ENCODE measurements at places on chromosomes 13 and 19.

GRCh38 chr19:39845584-39845932 is 621 bp downstream of the FBL start:
- DNase-seq, result peak; percentile 21

DNA sequence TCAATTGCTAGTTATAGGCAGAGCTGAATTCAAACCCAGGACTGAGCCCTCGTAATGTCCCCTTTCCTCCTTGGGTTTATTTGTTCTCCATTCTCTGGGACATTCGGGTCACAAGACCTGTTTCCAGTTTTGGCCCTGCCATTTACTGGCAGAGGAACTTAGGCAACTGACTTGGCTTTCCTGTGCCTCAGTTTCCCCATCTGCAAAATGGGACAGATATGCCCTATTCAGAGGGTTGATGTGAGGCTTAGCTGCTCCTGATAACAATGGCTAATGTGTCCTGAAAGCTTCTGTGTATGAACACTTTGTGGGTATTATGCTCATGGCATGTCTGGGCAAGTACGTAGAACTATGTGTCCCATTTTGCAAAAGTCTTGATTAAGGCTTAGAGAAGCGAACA is 996 bp downstream of the ZNF524 start:
- DNase-seq, result no peak

- no peak for DNase-seq
These were observed 13.9 kb downstream of the WTIP start for GRCh38 chr19:34495416-34495815.

- peak; percentile 76 for DNase-seq
These were observed 16.3 kb upstream of the RNASEH2B start for GRCh38 chr13:50893211-50893852.

GRCh38 chr19:639253-640160 is at the start of gene FGF22:
Gene FGF22, plus strand, starts transcription at chr19:639879. Its CDS starts 47 bp downstream, at chr19:639926.
- DNase-seq, result peak; percentile 96

DNA sequence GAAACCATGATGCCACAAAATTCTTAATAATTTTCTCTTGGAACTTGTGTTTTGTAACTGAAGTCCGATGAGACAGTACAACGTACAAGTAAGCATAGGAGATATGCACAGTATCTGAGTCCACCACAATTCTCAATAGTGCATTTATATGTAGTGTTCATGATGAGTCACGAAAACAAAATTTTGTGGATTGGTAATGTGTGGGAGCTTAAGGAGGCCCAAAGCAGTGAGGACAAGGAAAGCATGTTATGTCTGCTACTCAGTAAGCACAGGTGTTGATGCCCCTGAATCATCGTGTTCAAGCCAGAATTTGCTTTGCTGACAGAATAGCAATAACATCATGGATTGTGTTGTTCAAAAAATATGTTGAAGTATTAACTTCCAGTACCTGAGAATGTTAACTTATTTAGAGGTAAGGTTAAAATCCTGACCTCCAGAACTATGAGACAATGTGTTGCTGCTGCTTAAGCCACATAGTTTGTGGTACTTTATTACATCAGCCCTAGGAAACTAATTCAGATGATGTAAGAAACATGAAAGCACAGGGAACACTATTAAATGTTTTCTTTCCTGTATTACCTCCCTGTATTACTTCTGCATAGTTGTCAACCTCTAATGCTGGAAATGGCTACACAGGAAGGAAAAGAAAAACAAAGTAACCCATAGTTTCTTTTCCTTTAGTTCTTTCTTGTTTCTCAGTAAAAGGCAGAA is 201.3 kb downstream of the SLITRK6 start:
- DNase-seq, result no peak

DNA sequence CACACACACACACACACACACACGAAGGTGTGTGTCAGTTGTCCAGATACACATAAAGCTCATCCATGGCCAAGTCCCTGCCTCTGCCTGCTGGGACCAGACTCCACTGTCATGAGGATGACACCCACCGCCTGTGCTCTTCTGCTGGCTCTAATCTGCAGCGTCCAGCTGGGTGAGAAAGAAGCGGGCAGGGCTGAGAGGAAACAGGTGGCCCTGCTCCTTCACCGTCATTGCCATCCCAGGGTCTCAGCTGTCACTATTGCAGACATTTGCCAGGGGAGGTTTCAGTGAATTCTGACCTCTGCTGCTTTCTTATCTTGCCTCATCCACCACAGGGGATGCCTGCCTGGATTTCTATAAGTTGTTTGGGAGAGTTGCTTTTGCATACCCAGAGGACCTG is 31.4 kb downstream of the SCGB2B2 start:
- no peak for DNase-seq

DNA sequence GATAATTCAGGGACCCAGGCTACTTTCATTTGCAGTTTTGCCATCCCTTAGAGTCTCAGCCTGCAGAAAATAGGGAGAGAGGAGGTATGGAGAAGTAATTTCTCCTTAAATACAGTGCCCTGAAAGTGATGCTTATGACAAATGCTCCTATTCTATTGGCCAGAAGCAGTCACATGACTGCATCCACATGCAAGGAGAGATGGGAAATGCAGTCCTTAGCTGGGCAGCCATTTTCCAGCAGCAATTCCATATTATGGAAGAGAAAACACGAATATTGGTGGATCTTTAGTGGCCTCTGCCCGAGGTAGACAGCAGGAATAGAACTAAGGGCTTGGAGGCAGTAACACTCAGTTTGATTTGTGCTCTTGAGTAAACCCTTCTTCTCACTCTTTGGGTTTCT is 39.4 kb downstream of the VAV1 start:
- peak; percentile 34 for DNase-seq

GRCh38 chr19:54042989-54043388 is 20.7 kb downstream of the VSTM1 start:
- DNase-seq, result no peak

DNA sequence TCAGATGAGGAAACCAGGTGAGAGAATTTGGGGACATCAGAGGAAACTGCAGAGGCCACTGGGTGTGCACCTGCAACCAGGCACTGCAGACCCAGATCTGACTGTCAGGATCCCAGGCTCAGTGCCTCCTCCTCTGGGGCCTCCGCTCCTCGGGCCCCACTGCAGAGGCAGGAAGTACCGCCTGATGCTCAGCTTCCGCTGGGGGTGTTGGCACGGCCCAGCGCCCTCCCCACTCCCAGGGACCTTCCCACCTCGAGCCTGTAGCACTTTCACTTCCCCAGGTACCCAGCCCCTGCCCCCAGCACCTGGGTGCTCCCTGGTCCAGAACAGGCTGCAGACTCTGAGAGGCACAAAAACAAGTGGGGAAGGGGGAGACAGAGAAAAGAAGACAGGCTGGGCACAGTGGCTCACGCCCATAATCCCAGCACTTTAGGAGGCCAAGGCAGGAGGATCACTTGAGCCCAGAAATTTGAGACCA is 1.4 kb upstream of the CD37 start:
- DNase-seq, result peak; percentile 80

DNA sequence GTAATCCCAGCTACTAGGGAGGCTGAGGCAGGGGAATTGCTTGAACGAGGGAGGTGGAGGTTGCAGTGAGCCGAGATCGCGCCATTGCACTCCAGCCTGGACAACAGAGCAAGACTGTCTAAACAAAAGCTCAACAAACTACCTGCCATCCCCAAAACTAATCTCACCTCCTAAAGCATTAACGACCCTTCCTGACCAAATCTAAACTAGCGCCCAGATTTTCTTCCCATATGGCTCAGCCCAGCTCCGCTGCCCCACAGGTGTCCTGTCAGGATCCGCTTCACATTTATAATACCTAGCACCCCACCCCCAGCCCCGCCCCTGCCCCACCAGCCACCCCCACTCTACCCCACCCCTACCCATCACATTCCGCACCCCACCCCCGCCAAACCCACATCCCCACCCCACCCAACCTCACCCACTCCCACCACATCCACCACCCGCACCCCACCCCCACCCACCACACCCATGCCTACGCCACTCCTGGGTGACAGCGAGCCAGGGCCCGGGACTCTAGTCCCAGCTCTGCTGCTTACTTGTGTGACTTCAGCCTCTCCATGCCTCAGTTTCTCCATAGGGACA is 599 bp downstream of the C19orf12 start:
- no peak for DNase-seq

DNA sequence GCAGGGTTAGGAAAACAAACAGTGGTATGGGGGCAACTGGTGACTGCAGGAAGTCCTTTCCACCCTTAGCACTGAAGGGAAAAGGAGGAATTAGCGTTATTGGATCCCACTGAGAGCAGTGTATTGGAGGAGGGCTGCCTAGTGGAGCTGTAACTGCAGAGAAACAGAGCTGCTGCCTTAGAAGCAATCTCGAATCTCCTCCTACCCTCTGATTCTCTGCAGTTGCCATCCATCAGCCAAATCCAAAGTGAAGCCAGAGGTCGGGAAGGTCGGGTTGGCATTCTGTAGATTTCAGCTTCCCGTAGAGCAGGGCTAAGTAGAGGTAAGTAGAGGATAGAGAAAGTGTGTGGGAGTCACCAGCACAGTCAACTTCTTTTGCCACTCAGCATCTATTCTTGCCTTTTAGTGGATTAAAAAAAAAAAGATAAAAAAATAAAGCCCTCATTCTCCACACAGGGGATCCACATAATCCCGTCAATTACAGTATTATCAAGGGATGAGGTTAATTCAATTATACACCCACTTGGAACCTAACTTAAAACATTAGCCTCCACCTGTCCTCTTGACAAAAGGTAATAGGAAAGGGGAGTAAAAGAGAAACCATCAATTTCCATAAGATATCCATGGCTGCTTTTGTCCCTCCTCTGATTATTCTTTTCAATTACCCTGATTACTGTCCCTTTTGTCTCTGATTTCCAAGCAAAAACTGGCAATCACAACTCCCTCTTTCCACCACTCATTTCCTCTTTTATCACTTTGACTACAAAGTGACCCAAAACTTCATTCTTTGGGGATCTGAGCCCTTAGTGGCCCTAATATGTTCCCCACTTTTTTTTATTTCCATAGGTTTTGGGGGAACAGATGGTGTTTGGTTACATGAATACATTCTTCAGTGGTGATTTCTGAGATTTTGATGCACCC is 234.7 kb downstream of the RBM26 start:
- DNase-seq, result no peak

DNA sequence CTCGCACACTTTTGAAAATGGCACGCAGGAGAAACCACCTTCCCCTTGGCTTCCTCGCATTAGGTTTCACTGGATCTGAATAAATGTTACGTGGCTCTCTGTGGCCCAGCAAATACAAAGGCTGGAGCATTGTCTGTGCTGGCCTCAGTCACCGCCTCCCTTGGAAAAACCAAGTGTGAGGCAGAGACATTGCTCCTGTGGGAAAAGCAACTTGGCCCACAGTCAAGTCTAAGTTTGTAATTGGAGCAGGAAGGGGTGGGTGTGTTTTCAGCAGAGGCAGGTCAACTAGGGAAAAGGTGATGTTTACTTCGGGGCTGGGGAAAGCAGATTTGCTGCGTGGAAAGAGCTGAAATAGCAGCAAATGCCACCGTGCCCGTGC is 101.6 kb downstream of the IRS2 start:
- no peak for DNase-seq

DNA sequence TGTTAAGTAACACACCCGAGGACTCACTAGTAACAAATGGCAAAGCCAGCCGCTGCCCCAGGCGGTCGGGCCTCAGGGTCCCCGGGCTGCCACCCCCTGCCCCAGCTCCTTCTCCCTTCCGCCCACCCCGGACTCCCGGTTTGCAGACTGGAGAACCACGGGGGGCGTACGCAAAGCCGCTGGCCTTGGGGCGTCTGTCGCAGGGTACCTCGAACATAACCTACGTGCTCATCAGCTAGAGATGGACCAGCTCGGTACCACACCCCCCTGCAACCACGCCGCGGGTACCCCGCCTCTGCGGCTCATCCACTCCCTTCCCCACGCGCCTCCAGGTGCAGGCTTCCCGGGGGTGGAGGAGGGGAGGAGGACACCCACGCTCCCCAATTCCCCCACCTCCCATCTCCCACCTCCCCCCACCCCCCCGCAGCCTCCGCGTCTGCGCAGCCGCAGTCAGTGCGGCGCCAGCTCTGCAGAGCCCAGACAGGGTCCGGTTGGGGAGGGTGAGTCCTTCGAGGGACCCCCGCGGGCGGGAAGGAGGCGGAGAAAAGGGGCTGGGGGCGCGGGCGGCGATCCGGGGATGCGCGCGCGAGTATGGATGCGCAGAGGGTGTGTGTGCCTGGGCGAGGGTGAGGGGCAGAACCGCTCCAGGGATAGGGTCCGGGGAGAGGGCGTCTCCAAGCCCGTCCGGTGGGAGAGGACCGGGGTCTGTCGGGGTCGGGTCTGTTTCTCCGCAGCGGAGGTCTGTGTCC is at the start of gene SMIM17:
TSS of gene SMIM17 (plus strand) at position 449 of the 749 bp plus-strand sequence. CDS start 2,509 bp downstream, outside the sequence.
- DNase-seq, result no peak

- no peak for DNase-seq
These were observed 2.3 kb downstream of the LINGO3 start for GRCh38 chr19:2305452-2306280.

DNA sequence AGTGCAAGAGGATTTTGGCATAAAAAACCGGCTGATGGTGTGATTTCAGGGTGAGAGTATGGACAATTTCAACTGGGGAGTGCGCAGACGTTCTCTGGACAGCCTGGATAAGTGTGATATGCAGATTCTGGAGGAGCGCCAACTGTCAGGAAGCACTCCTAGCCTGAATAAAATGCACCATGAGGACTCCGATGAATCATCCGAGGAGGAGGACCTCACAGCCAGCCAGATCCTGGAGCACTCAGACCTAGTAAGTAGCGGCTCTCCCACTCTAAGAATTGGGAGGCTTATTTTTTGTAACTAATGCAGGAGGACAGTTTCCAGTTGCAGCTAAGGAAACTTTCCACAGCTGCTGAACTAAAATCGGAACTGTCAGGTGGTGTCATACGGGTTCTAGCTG is 53.6 kb downstream of the ZAR1L start:
- DNase-seq, result no peak

DNA sequence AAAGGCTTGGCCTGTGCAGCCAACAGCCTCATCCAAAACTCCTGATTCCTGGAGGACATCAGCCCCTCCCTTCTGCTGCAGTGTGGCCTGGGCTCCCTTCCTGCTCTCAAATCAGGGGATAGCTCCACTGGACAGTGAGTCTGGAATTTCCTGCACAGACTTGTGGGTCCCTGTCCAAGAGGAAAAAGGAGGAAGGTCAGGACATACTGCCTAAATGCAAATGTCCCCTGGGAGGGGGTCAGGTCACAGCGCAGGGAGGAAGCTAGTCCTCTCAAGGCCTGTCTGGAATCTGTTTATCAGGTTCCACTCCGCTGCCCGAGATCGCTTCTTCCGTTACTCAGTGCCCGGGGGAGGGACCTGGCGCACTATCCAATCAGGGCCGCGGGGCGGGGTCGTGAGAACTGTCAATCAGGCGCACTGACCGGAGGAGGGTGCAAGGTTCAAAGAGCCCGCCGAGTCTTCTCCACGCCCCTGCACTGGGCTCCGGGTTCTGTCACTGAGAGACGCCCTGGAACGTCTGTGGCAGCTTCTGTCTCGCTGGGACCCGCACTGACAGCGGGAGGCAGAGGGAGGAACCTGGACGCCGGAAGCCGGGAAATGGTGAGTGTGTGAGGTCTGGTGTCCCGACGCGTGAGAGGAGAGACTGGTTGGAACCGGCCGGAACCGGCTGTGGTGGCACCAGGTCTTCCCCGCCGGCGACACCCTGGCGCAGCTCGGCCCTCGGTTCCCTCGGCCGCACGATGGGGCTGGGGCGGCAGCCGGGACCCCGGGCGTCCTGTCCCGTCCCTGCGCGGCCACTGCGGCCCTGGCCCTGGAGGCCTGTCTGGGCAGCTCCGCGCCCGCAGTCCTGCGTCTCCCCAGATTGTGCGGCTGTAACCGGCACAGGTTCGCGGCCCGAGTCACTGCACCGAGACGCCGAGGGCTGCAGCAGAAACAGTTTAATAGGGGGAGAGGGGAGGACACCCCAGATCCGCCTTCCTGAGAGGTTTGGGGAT is at the start of gene ZNF441:
TSS of gene ZNF441 (plus strand) at position 404 of the 995 bp plus-strand sequence. CDS start at position 598, 194 bp downstream.
- DNase-seq, result peak; percentile 92

GRCh38 chr13:34358811-34359513 is 541.0 kb downstream of the RFC3 start:
- DNase-seq, result no peak

GRCh38 chr19:41700381-41701195 is 7.8 kb upstream of the CEACAM5 start:
- DNase-seq, result no peak
